AG04450 (cell line): ENCODE measurements at places on chromosomes 1 and 21.

- DNase-seq = no peak
Measured at GRCh38 chr1:30756545-30757351, 826 bp downstream of the LAPTM5 start.

DNA sequence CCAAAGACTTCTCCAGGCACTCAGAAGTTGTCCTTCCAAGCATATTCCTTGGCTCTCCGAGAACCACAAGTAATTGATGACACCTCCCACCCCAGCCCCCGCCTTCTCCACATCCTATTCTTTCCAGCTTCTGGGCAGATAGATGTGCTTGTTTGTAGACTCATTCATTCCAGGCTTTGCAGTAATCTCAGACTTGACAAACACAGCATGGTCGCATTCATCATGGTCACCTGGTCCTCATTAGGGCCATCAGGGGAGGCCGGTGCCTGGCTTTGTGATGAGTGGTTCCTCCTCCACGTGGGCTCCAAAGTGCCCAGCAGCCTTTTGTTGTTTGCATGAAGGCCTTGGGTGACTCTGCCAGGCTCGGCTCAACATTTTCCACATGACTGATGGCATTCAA is 28.5 kb upstream of the KCNE2 start:
- DNase-seq = no peak

DNA sequence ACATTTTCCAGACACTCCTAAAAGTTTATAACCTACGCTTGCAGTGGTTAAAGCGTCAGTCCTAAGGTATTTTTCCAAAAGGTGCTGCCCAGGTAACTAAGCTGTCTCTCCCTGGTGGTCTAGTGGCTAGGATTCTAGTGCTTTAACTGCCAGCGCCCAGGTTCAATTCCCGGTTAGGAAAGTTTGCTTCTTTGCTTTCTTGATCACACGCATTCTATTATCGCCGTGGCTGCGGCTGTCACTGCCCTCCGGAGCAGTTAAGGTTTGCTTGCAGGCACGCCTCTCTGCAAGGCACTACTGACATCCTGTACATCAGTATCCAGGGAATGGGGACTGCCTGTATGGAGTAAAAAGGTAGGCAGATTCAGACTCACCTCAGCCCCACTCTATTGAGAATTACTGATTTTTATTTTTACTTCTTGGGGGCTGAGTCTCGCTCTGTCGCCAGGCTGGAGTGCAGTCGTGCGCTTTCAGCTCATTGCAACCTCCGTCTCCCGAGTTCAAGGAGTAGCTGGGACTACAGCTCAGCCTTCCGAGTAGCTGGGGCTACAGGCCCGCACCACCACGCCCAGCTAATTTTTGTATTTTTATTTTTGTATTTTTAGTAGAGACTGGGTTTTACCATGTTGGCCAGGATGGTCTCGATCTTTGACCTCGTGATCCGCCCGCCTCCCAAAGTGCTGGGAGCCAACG is 53.2 kb upstream of the CFAP126 start:
- DNase-seq = no peak

DNA sequence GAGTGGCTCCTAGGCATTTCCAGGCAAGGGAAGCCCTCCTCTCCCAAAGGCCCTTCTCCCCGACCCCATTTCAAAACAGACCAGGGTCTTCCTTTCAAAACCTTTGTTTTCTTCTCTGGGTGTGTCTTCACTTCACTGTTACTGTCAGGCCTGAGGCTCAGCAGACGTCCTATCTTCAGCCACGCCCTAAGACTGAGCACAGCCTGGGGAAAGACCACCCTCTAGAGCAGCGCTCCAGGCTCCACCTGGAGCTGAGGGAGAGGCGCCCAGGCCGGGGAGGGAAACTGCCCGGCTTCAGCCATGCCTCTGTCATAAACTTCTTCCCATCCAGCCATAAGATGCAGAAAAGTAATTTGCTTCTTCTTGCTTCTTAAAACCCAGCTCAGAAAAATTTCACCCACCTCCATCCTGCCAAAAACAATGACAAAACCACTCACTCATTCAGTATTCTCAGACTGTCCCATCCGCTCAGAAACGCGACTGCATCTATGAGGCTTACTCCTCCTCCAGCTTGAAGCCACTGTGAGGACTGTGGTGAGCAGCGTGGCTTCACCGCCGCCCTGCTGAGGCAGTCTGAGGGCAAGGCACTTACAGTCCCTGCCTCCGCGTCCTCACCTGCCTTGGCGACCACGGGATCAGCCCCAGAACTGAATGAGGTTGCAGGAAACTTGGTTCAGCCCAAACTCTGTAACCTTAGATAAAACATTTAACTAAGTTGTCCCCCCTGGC is 36.1 kb downstream of the VN1R5 start:
- no peak for DNase-seq

DNA sequence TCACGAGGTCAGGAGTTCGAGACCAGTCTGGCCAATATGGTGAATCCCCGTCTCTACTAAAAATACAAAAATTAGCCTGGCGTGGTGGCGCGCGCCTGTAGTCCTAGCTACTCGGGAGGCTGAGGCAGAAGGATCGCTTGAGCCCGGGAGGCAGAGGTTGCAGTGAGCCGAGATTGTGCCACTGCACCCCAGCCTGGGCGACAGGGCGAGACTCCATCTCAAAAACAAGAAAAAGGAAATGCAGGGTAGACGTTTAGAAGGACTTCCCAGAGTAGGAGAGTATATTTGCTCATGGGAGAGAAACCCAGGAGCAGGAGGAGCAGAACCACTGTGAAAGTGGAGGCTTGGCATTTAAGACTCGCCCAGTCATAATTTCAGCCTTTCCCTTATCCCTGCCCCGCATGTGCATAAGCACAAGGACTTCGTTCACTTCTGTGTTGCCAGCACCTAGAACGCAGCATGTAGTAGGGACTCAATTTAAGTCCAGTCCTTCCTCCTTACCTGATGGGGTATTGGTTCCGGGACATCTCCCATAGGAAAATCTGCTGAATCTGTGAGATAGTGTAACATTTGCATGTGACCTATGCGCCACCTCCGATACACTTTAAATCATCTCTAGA is 5.2 kb upstream of the MEF2D start:
- no peak for DNase-seq

GRCh38 chr1:185016880-185017279 is 28.5 kb upstream of the RNF2 start:
- DNase-seq = no peak

- no peak for DNase-seq
Measured at GRCh38 chr1:64962441-64962840, 3.9 kb downstream of the JAK1 start.

DNA sequence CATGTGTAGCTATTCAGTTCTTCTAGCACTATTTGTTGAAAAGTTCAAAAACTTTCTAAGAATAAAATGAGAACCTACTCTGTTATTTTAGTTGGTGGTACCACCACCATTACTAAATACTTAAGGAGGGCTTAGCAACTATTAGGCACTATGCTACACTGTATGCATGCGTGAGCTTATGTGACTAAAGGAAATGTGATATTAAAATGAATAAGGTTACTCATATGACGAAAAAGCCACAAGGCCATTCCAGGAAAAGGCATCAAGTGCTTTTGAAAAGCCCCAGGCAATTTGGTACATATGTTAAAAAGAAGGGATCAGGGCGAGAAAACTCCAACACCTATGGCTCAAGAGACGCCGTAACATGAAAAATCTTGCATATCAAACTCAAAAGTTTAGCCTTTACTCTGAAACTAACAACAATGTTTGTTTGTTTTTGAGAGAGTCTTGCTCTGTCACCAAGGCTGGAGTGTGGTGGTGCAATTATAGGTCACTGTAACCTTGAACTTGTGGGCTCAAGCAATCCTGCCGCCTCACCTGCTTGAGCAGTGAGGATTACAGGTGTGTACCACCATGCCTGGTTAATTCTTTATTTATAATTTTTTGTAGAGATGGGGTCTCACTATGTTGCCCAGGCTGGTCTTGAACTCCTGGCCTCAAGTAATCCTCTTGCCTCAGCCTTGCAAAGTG is 42.5 kb downstream of the EPRS1 start:
- no peak for DNase-seq

- no peak for DNase-seq
Measured at GRCh38 chr1:39416609-39417008, 74.8 kb upstream of the BMP8A start.

DNA sequence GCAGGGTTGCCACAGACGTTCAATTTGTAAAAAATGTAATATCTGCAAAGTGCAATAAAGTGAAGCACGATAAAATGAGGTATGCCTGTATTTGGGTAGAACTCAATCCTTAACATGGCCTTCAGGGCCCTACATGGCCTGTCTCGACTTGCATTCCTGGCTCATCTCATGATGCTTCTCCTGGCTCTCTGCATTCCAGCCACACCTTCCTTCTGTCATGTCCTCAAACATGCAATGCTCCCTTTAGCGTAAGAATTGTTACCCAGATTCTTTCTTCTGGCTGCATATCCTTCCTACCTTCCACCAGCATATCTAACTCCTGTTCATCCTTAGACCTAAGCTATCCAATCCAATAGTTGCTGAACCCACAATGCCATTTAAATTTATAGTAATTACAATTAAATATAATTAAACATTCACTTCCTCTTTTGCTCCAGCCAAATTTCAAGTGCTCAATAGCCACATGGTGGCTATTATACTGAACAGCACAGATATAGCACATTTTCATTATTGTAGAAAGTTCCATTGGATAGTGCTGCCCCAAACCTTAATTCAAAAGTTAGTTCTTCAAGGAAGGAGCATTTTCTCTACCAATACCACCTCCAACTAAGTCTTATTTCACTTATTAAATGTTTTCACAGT is 32.6 kb downstream of the FGGY start:
- no peak for DNase-seq

DNA sequence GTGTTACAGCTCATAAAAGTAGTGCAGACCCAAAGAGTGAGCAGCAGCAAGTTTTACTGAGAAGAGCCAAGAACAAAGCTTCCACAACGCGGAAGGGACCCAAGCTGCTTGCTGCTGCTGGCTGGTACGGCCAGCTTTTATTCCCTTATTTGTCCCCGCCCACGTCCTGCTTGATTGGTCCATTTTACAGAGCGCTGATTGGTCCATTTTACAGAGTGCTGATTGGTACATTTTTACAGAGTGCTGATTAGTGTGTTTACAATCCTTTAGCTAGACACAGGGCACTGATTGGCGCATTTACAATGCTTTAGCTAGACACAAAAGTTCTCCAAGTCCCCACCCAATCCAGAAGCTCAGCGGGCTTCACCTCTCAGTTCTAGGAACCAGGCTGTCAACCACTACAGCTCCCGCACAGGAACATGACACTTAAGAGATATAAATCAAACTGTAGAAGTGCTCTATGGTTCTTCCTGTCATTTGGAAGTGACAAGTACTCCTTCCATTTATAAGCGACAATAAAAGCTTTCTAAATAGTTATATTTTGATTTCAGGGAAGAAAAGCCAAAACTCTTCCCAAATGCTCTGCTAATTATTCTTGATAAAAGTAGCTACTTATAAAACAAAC is 28.5 kb downstream of the RNF115 start:
- no peak for DNase-seq

GRCh38 chr1:248786156-248786555 is 30.6 kb upstream of the LYPD8 start:
- no peak for DNase-seq

DNA sequence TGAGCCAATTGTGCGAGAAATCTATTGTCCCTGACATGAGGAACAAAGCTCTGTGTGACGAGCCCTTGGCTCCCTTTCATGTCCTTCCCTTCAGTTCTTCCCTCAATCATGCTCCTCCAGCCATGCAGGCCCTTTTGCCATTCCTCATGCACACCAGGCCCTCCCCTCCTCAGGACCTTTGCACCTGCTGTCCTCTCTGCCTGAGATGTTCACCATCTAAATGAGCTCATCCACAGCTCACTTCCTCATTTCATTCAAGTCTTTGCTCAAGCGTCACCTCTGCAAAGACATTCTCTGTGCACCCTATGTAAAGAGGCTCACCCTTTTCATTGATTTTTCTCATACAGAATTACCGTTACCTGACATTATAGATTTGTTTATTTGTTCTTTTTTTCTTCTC is 43.7 kb downstream of the C8B start:
- DNase-seq = no peak
